ENCODE measurements at places on chromosomes 7 and 10. TPM values are rescaled to one million over a fixed set of nuclear protein-coding genes. Genes with fewer than 3 reads are reported as not detected.

The HMX2 gene
- not detected for total RNA-seq

DNA sequence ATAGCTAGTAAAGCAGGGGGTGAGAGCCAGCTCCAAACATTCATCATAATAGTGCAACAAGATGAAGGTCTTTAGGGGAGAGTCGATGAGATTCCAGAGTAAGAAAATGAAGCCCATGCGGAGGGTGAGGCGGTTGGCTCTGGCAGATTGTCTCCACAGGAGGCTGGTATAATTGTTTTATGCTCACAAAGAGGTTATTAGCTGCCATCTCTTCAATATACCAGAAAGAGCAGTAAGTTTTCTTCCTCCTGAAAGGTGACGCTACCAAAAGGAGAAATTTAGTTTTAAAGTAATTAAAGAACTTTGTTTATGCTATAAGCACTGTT, 59.2 kb upstream of the KCNIP2 start:
- H3K4me1 ChIP-seq = peaks cover 3% of the 10 kb centered on the region
- no peak overlapping the region for H3K27ac ChIP-seq
- H3K4me3 ChIP-seq = no peak overlapping the region
- H3K36me3 ChIP-seq = peaks cover 1% of the 10 kb centered on the region

GRCh38 chr7:119377861-119378260, 895.1 kb upstream of the KCND2 start:
- no peak overlapping the region for H3K4me3 ChIP-seq
- no peak for DNase-seq
- no peaks in the 10 kb centered on the region for H3K4me1 ChIP-seq
- H3K27me3 ChIP-seq = no peaks in the 10 kb centered on the region
- no peaks in the 10 kb centered on the region for H3K36me3 ChIP-seq
- no peak overlapping the region for H3K27ac ChIP-seq

The HTR5A gene
- total RNA-seq = not detected

- no peaks in the 10 kb centered on the region for H3K36me3 ChIP-seq
- H3K27ac ChIP-seq = peak overlapping the region; percentile 73
- peaks cover 6% of the 10 kb centered on the region for H3K4me1 ChIP-seq
- no peak overlapping the region for H3K4me3 ChIP-seq
Observed at GRCh38 chr7:3861941-3862340, 560.9 kb downstream of the SDK1 start.

- H3K36me3 ChIP-seq = 0 out of 2 replicates have a peak, but pooled peaks cover 2% of the 10 kb centered on the region
- no peak overlapping the region for H3K4me3 ChIP-seq
- peaks cover 4% of the 10 kb centered on the region for H3K27me3 ChIP-seq
- peaks cover 9% of the 10 kb centered on the region for H3K4me1 ChIP-seq
- DNase-seq = no peak
- H3K27ac ChIP-seq = no peak overlapping the region
Observed at GRCh38 chr7:44976040-44976745, 2.6 kb downstream of the MYO1G start.

The WDR37 gene
- 12.7 TPM for total RNA-seq

- no peak for DNase-seq
- no peaks in the 10 kb centered on the region for H3K27me3 ChIP-seq
- H3K4me1 ChIP-seq = no peaks in the 10 kb centered on the region
Observed at GRCh38 chr10:104617831-104618230, 23.3 kb upstream of the SORCS3 start.

The HSPA12A gene
- total RNA-seq = 16.1 TPM

DNA sequence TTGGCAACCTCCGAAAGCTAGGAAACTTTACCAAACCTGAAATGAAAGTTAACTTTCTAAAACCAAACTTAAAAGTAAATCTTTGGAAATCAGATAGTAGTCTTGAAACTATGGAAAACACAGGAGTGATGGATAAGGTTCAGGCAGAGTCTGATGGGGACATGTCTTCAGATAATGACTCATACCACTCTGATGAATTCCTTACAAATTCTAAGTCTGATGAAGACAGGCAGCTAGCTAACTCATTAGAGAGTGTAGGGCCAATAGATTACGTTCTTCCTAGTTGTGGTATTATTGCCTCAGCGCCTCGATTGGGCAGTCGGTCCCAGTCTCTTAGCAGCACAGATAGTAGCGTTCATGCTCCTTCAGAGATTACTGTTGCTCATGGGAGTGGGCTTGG, 45.9 kb downstream of the MCMBP start:
- H3K4me3 ChIP-seq = no peak overlapping the region
- H3K36me3 ChIP-seq = peaks cover 24% of the 10 kb centered on the region
- H3K27ac ChIP-seq = no peak overlapping the region
- no peaks in the 10 kb centered on the region for H3K4me1 ChIP-seq
- no peak for DNase-seq
- no peaks in the 10 kb centered on the region for H3K27me3 ChIP-seq

DNA sequence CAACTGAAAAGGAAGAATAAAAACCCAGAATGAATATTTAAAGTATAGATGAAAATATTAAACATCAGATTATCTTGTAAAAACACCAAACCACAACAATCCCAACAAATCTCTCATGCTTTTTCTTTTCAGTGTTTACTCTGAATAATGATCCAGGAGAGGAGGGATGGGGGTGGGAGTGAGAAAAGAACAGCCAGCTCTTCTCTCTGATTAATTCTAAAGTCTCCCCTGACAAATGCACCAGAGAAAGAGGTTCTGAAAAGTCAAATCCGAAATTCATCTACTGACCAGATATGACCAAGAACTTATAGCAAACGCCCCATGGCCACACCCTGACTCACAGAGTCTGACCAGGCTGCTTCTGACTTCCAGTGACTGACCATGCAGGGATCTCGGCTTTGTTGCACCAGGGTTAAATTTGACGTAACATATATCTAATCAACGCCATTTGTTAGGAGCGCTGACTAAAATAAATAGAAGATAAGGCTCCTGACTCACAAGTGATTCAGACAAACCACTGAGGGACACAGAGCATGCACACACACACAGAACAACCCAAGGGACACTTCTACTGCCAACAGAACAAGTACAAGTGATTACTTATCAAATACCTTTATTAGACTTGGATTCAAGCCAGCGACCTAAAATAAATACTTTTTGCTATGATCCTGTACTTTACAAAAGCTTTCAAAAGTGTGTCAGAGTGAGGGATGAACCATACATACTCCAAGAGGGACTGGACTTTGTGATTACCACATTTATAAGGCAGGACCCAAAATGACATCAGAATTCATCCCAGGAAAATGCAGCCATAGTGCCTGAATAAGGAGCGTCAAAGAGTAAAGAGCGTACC, 9.3 kb upstream of the SPOCK2 start:
- H3K27me3 ChIP-seq = no peaks in the 10 kb centered on the region
- H3K4me1 ChIP-seq = peaks cover 11% of the 10 kb centered on the region
- H3K27ac ChIP-seq = no peak overlapping the region
- DNase-seq = peak; percentile 99
- peaks cover 4% of the 10 kb centered on the region for H3K36me3 ChIP-seq
- H3K4me3 ChIP-seq = no peak overlapping the region

The FAM180A gene
- 1.4 TPM for total RNA-seq

GRCh38 chr10:119521443-119522204, 20.9 kb downstream of the RGS10 start:
- DNase-seq = peak; percentile 92
- no peak overlapping the region for H3K4me3 ChIP-seq
- peaks cover 29% of the 10 kb centered on the region for H3K4me1 ChIP-seq
- H3K27me3 ChIP-seq = no peaks in the 10 kb centered on the region

The SKIDA1 gene
- total RNA-seq = 0.56 TPM

DNA sequence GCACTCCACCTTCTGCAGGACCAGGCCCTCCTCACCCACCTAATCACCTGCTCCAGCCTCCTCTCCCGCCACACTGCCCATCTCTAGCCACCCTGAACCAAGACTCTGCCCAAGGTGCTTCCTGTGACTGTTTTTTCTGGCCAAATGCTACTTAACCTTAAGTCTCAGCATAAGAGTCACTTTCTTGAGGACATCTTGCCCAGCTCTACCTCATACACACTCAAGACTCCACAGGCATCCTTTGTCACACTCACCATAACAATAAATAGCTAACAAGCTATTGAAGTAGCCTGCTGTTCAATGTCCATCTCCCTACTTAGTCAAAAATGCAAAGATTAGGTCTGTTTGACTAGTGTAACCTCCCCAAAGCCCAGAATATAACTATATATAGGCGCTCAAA, 455.4 kb upstream of the NFE2L3 start:
- no peaks in the 10 kb centered on the region for H3K4me1 ChIP-seq
- no peak overlapping the region for H3K27ac ChIP-seq
- DNase-seq = no peak
- H3K27me3 ChIP-seq = no peaks in the 10 kb centered on the region
- no peaks in the 10 kb centered on the region for H3K36me3 ChIP-seq

The FXYD4 gene
- total RNA-seq = not detected

DNA sequence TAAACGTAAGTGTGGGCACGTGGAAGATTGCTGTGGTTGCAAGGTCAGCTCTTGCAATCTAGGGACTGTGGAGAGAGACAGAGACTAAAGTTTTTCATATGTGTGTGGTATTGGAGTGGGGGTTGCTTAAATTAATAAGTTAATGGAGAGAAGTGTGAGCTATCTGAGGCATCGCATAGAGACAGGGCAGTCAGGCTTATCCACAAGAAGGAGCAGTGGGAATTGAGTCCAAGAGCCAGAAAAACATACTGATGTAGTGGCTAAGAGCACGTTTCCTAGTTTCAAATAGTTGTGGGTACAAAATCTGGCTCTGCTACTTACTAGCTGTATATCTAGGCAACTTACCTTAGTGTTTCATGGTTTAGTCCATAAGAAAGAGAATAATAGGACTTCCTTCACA, 65.8 kb downstream of the SORCS3 start:
- H3K4me1 ChIP-seq = no peaks in the 10 kb centered on the region
- H3K27ac ChIP-seq = no peak overlapping the region
- no peaks in the 10 kb centered on the region for H3K27me3 ChIP-seq

The FKBP6 gene
- not detected for total RNA-seq

- H3K27me3 ChIP-seq = no peaks in the 10 kb centered on the region
- peaks cover 12% of the 10 kb centered on the region for H3K4me1 ChIP-seq
- H3K36me3 ChIP-seq = no peaks in the 10 kb centered on the region
- no peak overlapping the region for H3K27ac ChIP-seq
- DNase-seq = peak; percentile 8
Observed at GRCh38 chr10:51382181-51382580, 307.9 kb downstream of the PRKG1 start.

- no peak overlapping the region for H3K27ac ChIP-seq
- H3K27me3 ChIP-seq = peaks cover 5% of the 10 kb centered on the region
- H3K36me3 ChIP-seq = no peaks in the 10 kb centered on the region
- DNase-seq = no peak
Observed at GRCh38 chr7:16867328-16867727, 14.5 kb downstream of the AGR3 start.

The CALN1 gene
- not detected for total RNA-seq

- peaks cover 16% of the 10 kb centered on the region for H3K27me3 ChIP-seq
- no peaks in the 10 kb centered on the region for H3K36me3 ChIP-seq
- H3K4me1 ChIP-seq = no peaks in the 10 kb centered on the region
- no peak overlapping the region for H3K27ac ChIP-seq
- DNase-seq = no peak
- no peak overlapping the region for H3K4me3 ChIP-seq
Observed at GRCh38 chr10:133098426-133099124, 10.9 kb downstream of the ADGRA1 start.

GRCh38 chr10:116948530-116948870, 56.5 kb downstream of the SHTN1 start:
- H3K27me3 ChIP-seq = no peaks in the 10 kb centered on the region
- peaks cover 5% of the 10 kb centered on the region for H3K4me1 ChIP-seq
- H3K4me3 ChIP-seq = no peak overlapping the region
- no peak overlapping the region for H3K27ac ChIP-seq

The EXOC6 gene
- 29.2 TPM for total RNA-seq

GRCh38 chr7:122383934-122384333, 79.4 kb upstream of the FEZF1 start:
- no peaks in the 10 kb centered on the region for H3K4me1 ChIP-seq
- H3K4me3 ChIP-seq = no peak overlapping the region
- H3K27me3 ChIP-seq = no peaks in the 10 kb centered on the region
- H3K36me3 ChIP-seq = no peaks in the 10 kb centered on the region
- no peak overlapping the region for H3K27ac ChIP-seq

The OR2A14 gene
- not detected for total RNA-seq

The C10orf62 gene
- not detected for total RNA-seq

DNA sequence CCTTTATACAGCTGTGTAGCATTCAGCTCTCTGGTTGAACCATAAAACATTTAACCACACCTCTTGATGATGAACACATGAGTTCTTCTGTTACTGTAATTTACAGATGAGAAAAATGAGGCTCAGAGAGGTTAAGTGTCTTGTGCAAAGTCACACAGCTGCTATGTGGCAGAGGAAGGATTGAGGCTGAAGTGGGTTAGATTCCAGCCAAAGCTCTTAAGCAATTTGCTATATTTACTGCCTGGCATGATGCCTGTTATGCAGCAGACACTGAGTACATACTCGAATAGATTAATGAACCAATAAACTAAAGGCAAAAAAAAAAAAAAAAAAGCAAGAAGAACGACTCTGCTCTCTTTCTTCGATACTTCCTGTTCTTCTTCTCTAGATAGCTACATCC, 35.7 kb downstream of the GFRA1 start:
- H3K27ac ChIP-seq = no peak overlapping the region
- no peaks in the 10 kb centered on the region for H3K27me3 ChIP-seq
- peak; percentile 5 for DNase-seq
- no peaks in the 10 kb centered on the region for H3K36me3 ChIP-seq
- no peak overlapping the region for H3K4me3 ChIP-seq
- H3K4me1 ChIP-seq = no peaks in the 10 kb centered on the region

GRCh38 chr7:112140600-112140999, 65.6 kb downstream of the DOCK4 start:
- no peaks in the 10 kb centered on the region for H3K27me3 ChIP-seq
- H3K36me3 ChIP-seq = no peaks in the 10 kb centered on the region
- DNase-seq = no peak
- peaks cover 14% of the 10 kb centered on the region for H3K4me1 ChIP-seq
- no peak overlapping the region for H3K4me3 ChIP-seq
- no peak overlapping the region for H3K27ac ChIP-seq

DNA sequence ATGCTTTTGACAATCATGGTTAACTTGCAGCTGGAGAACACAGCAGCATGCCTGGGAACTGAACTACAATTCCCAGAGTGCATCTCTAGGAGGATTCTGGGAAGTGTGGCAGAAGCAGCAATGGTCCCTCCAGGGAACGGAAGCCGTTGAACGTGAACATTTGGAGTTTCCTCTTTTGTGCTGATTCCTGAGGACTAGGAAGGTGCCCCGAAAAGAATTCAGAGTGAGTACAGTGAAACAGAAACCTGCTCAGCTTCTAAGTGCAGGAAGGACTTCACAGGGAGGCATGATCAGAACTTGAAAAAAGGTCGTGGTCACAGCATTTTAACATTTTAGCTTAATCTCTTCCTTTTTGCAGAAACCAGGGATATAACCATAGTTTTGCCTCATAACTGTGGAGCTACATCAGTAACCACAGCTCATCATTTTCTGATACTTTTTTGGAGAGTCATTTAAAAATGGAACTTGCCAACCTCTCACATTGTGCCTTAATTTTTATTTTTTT, at the start of gene NUDT13:
Gene NUDT13 (plus strand): TSS at position 111 of the 505 bp plus-strand sequence. CDS start 3,911 bp downstream, outside the sequence.
- H3K4me1 ChIP-seq = peaks cover 5% of the 10 kb centered on the region
- peak within 1 kb of the TSS; percentile 55 for H3K4me3 ChIP-seq
- peaks cover 3% of the 10 kb centered on the region for H3K36me3 ChIP-seq
